Adrenal gland (tissue), 19 donors: ENCODE measurements at places on chromosomes 2 and 18. TPM values are rescaled to one million over a fixed set of nuclear protein-coding genes. Genes with fewer than 3 reads are reported as not detected.

Gene SCYGR4
- not detected for total RNA-seq

GRCh38 chr18:10081492-10081891 lies 167.7 kb downstream of the VAPA start:
- no peak for DNase-seq
- H3K4me3 ChIP-seq: no peak overlapping the region
- H3K27me3 ChIP-seq: no peaks in the 10 kb centered on the region
- H3K4me1 ChIP-seq: no peaks in the 10 kb centered on the region
- no peak overlapping the region for H3K27ac ChIP-seq
- H3K36me3 ChIP-seq: no peaks in the 10 kb centered on the region

Gene MC4R
- total RNA-seq: not detected

Gene IHH
- total RNA-seq: not detected

Gene RNF138
- total RNA-seq: 25.7 TPM

GRCh38 chr2:197280015-197280702 lies 30.4 kb downstream of the ANKRD44 start:
- H3K4me3 ChIP-seq: no peak overlapping the region
- no peak overlapping the region for H3K27ac ChIP-seq
- DNase-seq: no peak
- H3K4me1 ChIP-seq: peaks cover 24% of the 10 kb centered on the region
- no peaks in the 10 kb centered on the region for H3K27me3 ChIP-seq

DNA sequence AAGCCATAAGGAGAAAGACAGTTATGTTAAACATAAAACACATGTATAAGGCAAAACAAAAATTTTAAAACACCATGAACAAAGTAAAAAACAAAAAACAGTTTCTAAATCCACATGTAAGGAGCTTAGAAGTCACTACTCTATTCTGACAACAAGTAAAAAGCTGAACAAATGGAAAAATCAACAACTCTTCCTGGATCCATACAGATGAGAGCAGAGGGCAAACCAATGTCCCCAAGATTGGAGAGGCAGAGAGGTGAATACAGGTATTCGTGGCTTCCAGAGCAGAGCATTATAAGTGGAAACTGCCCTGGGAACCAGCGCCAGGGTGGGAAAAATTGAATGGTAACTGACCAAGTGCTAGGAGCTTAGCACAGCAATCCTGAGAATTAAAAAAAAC lies 93.5 kb downstream of the SPIRE1 start:
- H3K4me1 ChIP-seq: no peaks in the 10 kb centered on the region
- no peak overlapping the region for H3K27ac ChIP-seq
- no peak overlapping the region for H3K4me3 ChIP-seq
- H3K36me3 ChIP-seq: no peaks in the 10 kb centered on the region

GRCh38 chr18:12361770-12362378 lies 15.2 kb downstream of the AFG3L2 start:
- peaks cover 7% of the 10 kb centered on the region for H3K4me1 ChIP-seq
- no peak overlapping the region for H3K4me3 ChIP-seq
- H3K36me3 ChIP-seq: peaks cover 75% of the 10 kb centered on the region
- no peaks in the 10 kb centered on the region for H3K27me3 ChIP-seq
- DNase-seq: peak; percentile 39
- no peak overlapping the region for H3K27ac ChIP-seq

DNA sequence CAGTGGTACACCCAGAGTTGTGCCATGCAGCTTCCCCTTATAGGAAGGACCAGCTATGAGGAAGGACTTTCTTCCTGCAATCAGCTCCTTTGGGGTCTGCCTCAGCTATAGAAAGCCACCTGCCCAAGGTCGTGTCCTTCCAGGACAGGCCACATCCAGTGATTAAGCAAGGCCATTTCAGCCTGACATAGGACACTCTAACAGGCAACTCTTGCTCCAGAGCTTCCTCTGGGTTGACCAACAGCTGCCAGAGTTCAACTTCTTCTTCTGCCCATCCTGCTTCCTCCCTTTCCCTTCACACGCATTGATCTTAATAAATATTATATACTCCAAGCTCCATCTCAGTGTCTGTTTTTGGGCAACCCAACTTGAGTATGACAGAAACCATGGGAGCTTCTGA lies 12.8 kb downstream of the LRP2 start:
- no peaks in the 10 kb centered on the region for H3K4me1 ChIP-seq
- no peak overlapping the region for H3K4me3 ChIP-seq
- H3K27me3 ChIP-seq: no peaks in the 10 kb centered on the region
- H3K36me3 ChIP-seq: no peaks in the 10 kb centered on the region
- no peak for DNase-seq
